ENCODE measurements at places on chromosomes 11 and 22.

GRCh38 chr22:19766511-19767426 lies 6.2 kb downstream of the TBX1 start:
- peak; percentile 97 for DNase-seq

DNA sequence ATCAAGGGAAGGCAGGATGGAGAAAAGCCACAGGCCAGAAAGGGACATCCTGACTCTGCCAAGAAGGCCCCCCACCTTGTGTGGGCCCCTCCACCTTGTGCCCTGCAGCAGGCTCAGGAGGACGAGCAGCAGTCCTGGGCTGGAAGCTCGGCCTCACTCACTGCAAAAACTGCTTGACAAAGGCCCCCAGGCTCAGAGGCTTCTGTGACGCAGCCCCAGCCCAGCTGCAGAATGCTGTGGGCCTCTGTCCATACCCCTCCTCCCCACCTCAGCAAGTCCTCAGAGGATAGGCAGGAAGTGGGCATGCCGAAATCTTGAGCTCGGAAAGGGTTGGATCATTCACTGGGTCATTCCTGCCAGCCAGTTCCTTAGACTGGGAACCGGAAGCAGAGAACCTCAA lies 61.9 kb downstream of the NRXN2 start:
- no peak for DNase-seq

- DNase-seq = peak; percentile 72
Measured at GRCh38 chr11:72753341-72754148, 1.3 kb upstream of the ARAP1 start.

GRCh38 chr22:42947211-42947990 lies 67.5 kb downstream of the PACSIN2 start:
- no peak for DNase-seq

DNA sequence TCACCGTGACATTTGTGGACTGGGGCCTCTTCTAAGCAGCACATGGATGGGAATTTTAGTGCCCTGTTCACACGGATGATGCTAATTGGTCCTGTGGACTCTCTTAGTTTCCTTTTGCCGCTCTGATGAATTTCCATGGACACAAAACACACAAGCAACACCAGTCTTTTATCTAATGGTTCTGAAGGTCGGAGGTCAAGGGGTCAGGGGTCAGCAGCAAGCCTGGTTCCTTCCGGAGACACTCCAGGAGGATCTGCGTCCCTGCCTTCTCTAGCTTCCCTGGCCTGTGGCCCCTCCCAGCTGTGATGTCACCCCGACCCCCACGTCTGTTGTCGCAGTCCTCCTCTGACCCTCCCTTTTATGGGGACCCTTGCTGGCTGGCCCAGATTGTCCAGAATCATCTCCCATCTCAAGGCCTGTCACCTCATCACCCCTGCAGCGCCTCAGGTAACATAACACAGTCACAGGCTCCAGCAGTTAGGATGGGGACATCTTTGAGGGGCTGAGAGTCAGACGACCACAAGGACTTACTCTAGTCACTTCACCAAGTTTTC lies 6.8 kb downstream of the NADSYN1 start:
- no peak for DNase-seq

- DNase-seq = no peak
Measured at GRCh38 chr11:111045407-111045803, 200.1 kb upstream of the POU2AF2 start.

DNA sequence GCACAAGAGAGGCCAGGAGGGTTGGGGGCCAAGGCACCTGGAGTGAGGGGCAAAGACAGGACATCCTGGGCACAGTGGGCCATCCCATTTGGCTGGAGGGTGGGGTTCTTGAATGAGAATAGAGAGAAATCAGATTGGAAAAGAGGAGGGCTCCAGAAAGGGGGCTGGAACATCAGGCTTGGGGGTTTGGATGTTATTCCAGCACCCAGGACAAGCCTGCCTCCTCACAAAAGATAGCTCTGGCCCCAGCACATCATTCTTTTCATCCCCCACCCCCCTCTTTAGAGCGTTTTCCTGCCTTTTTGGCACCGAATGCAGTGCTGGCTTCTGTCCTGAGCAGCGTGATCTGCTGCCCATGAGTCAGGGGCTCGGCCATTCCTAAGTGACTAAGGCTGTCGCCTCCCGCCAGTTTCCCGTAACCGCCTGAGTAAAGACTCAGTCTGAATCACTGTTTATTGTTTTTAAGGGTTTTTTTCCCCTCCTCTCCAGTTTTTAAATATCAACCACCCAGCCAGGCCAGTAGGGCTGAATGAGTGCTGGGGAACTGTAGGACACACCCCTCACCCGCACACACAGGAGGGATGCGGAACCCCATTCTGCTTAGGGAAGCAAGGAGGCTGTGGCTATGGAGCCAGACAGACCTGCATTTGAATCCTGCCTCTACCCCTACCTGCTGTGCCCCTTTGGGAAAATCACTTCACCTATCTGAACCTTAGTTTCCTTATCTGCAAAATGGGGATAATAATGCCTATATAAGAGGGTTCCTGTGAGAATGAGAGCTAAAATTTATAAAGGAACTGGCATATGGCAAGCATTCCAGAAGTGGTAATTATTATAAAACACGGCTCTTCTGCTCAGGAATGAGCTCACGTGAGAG lies 32.4 kb upstream of the NAV2 start:
- DNase-seq = no peak

DNA sequence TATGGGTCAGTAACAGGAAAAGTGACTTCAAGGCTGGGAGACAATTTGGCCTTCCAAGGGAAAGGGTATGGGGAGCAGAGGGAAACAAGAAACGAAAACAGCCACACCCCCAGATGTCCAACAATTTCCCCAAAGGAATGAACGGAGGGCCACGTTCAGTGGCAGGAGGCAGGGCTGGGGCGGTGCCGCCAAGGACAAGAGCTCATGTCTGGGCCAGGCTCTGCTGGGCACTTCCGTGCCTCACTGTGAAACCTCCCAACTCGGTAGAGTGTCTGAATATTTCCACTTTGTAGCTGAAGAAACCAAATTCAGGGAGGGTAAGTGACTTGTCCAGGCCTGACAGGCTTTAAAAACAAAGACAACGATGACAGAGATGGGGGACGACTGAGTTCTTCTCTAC lies 11.9 kb downstream of the IFT27 start:
- no peak for DNase-seq

DNA sequence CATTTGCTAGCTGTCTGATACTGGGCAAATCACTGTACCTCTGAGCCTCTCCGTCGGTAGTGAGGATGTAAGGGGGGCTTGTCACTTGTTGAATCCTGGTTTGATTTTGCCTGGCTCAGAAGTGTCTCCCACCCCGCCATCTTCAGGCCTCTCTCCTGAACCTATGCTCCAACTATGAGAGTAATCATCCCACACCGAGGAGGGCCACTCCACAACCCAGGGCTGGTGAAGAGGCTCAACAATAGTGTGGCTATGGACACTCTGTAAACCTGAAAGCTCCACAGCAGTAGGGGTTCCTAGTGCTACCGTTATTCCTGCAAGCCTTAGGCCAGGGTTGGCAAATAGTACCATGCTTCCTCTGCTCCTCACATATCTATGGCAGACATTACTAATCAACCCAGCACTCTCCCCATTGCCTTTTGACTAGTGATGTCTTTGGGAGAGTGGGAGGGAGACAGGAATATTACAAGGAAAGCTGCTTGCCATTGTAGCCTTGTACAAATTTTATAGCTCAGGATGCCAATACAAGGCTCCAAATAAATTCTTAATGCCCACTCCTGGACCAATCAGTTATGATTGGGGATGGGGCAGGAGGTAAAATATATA lies 134.0 kb upstream of the TEAD1 start:
- no peak for DNase-seq

All from OCI-M1 (cell line).